ENCODE measurements at places on chromosomes 13 and 19. TPM values are rescaled to one million over a fixed set of nuclear protein-coding genes. Genes with fewer than 3 reads are reported as not detected.

GRCh38 chr13:85661675-85662074, 137.5 kb downstream of the SLITRK6 start:
- DNase-seq = no peak

DNA sequence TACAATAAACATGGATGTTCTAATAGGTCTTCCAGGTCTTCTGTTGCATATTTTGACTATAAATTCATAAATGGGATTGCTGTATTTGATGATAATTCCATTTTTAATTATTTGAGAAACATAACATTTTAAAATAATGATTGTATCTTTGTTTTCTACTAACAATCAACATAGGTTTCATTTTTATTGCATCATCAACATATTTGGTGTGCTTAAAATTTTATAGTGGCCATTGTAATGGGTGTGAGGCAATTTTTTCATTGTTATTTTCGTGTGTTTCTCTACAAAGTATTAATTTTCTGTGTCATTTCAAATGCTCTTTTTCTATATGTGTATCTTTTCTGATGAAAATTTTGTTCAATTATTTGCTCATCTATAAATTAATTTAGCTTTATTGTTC, 13.2 kb downstream of the ZNF493 start:
- no peak for DNase-seq

- DNase-seq = no peak
Measured at GRCh38 chr13:47413112-47413511, 516.3 kb upstream of the HTR2A start.

- no peak for DNase-seq
Measured at GRCh38 chr19:11033763-11034162, 55.5 kb upstream of the LDLR start.

GRCh38 chr19:29876414-29876813, 64.6 kb downstream of the CCNE1 start:
- no peak for DNase-seq

GRCh38 chr13:106286811-106287210, 248.7 kb downstream of the EFNB2 start:
- DNase-seq = no peak

DNA sequence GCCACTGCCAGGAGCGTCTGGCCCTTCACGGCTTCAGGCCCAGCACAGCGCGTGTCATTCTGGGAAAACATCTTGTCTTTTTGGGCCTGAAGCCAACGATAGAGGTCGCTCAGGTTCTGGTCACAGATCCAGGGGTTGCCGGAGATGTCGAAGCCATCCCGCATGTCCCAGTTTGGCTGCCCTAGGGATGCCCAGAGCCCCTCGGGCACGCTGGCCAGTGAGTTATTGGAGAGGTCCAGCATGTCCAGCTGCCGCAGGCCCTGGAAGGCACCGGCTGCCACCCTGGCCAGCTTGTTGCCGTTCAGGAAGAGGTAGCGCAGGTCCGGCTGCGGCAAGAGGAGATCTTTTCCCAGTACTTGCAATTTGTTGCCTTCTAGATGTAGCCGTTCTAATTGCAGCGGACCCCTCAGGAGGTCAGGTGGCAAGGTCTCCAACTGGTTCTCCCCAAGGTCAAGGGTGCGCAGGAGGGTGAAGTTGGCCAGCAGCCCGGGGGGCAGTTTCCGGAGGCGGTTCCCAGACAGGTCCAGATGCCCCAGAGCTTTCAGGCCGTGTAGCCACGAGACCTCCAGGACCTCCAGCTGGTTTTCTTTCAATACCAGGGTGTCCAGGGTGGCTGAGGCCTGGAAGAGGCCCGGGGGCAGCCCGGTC, 1.8 kb downstream of the LRG1 start:
- DNase-seq = no peak

- no peak for DNase-seq
Measured at GRCh38 chr13:100811928-100812327, 137.3 kb upstream of the TMTC4 start.

GRCh38 chr19:8404391-8405151, 8.5 kb upstream of the MARCHF2 start:
- no peak for DNase-seq

C5AR2 gene
- polyA plus RNA-seq = 2.4 TPM

ANGPTL8 gene
- not detected for polyA plus RNA-seq

KL gene
- 0.75 TPM for polyA plus RNA-seq
